ENCODE measurements at places on chromosomes 1 and 21. TPM values are rescaled to one million over a fixed set of nuclear protein-coding genes. Genes with fewer than 3 reads are reported as not detected.

- H3K36me3 ChIP-seq, result peaks cover 6% of the 10 kb centered on the region
- no peaks in the 10 kb centered on the region for H3K4me1 ChIP-seq
- DNase-seq, result no peak
Observed at GRCh38 chr1:86862920-86863319, 51.0 kb downstream of the SELENOF start.

DNA sequence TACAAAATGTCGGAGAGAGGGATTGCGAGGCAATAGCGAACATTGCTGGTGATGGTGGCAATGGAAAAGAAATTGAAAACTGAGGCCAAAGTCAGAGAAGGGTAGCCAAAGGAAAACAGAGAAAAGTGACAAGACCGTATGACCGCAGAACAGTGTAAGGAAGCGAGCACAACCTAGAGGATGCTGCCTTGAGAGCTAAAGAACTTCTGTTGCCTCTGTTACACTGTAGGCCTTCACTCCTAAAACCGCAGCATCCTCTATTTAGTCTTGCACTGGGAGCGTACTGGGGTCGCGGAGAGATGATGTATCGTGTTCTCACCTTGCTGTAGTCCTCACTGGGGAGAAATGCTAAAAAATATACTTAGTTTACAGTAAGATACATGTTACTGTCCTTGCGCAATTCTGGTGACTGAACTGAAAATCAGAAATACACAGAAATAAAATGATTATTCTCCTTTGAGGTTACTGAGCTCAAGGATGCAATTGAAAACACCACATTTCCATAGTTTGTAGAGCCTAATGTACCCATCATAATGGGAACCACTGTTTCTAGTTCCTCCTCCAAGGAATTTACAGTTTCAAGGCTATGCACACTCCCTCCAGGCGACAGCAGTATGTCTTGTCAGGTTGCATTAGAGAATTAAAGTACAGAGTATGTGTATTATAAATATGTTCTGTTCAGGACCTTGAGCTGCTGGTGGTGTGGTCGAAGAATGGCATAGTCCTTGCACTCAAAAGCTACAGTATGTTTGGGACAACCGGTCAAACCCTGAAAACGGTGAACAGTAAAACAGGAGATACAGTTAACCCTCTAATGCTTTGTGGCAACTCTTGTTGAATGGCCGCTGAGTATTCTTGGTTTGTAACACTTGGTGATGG lies 1.3 kb downstream of the NEK7 start:
- no peaks in the 10 kb centered on the region for H3K27me3 ChIP-seq
- no peaks in the 10 kb centered on the region for H3K36me3 ChIP-seq

DNA sequence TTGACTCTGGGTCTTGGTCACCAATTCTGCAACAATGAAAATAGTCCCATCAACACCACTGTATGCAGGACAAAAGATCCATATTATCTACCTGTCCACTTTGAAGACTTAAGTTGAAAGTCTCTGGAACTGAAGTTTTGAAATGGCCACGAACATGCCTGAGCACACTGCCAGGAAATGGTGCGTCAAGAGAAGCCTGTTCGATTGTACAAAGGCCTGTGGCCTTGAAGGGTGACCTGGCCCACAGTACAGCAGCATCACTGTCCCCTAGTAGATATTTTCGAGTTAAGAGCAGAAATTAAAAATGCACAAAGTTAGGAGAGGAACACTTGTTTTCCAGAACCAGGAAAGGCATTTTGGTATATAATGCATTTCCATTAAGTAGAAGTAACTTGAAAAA lies 78.5 kb downstream of the BACH1 start:
- no peaks in the 10 kb centered on the region for H3K27me3 ChIP-seq
- no peak overlapping the region for H3K27ac ChIP-seq
- peaks cover 8% of the 10 kb centered on the region for H3K36me3 ChIP-seq
- H3K4me3 ChIP-seq, result no peak overlapping the region
- no peak for DNase-seq

- H3K36me3 ChIP-seq, result no peaks in the 10 kb centered on the region
- H3K27ac ChIP-seq, result no peak overlapping the region
- H3K27me3 ChIP-seq, result no peaks in the 10 kb centered on the region
Observed at GRCh38 chr21:37430184-37430821, 63.7 kb downstream of the DYRK1A start.

DNA sequence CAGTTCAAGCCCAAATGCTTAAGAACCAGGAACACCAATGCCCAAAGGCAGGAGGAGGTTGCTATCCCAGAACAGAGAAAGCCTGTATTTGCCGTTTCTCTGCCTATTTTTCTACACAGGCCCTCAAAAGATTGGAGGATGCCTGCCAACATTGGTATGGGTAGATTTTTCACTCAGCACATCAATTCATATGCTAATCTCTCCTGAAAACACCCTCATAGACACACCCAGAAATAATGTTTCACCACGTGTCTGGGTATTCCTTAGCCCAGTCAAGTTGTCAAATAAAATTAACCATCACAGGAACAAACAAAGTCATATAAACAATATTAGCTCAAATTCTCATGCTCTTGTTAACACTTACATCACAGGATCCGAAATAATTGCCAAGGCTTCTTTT lies 121.9 kb downstream of the RGS21 start:
- no peaks in the 10 kb centered on the region for H3K36me3 ChIP-seq
- H3K4me1 ChIP-seq, result peaks cover 11% of the 10 kb centered on the region
- H3K27ac ChIP-seq, result peak overlapping the region; percentile 66
- H3K27me3 ChIP-seq, result no peaks in the 10 kb centered on the region

DNA sequence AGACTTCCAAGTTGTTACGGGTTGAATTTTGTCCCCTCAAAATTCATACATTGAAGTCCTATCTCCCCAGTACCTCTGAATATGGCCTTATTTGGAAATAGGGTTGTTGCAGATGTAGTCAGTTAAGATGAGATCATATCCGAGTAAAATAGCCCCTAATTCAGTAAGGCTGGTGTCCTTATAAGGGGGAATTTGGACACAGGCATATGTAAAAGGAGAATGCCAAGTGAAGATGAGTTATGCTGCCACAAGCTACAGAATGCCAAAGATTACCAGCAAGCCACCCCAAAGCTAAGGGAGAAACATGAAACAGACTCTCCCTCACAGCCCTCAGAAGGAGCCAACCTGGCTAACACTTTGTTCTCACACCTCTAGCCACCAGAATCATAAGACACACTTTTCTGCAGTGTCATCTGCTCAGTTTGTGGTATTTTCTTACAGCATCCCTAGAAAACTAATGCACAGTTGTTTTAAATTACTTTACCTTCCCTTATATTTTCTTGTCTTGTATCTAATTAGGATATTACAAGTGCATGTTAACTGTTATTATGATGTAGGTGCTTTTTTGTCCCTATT lies 43.3 kb upstream of the PRDX6 start:
- H3K27ac ChIP-seq, result no peak overlapping the region
- DNase-seq, result no peak
- H3K4me1 ChIP-seq, result peaks cover 17% of the 10 kb centered on the region
- no peaks in the 10 kb centered on the region for H3K27me3 ChIP-seq

DNA sequence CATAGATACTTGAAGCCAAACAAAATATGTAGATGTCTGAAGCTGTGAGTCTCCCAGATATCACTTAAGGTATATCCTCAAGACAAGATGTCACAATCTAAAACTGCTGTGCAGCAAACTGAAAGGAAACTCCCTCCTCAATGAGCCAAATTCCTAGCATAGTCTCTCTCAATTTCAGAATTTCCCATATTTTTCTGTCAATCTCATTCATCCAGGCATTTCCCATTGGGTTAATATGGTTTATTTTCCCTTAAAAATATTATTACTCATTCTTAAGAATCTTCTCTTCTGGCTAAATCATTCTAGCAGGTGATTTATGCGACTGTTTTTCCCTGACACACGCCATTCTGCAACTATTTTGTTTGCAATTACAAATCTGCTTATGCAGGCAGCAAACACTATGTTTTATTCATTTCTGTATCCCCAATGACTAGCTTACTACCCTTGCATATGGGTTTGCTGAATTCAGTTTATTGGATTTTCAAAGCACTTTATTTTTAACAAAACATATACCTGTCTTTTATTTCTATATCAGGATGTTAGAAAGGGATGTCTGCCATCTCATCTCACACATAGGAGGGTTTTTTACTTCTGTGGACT lies 69.9 kb downstream of the TNFSF4 start:
- H3K27ac ChIP-seq, result no peak overlapping the region
- peak; percentile 33 for DNase-seq
- no peaks in the 10 kb centered on the region for H3K27me3 ChIP-seq
- no peaks in the 10 kb centered on the region for H3K36me3 ChIP-seq

- no peaks in the 10 kb centered on the region for H3K27me3 ChIP-seq
- H3K4me1 ChIP-seq, result peaks cover 71% of the 10 kb centered on the region
- peak overlapping the region; percentile 72 for H3K27ac ChIP-seq
- no peak for DNase-seq
Observed at GRCh38 chr1:9200441-9200840, 34.1 kb upstream of the H6PD start.

- no peak overlapping the region for H3K27ac ChIP-seq
- DNase-seq, result no peak
- H3K4me3 ChIP-seq, result no peak overlapping the region
Observed at GRCh38 chr1:234408757-234409156, 35.5 kb downstream of the COA6 start.

DNA sequence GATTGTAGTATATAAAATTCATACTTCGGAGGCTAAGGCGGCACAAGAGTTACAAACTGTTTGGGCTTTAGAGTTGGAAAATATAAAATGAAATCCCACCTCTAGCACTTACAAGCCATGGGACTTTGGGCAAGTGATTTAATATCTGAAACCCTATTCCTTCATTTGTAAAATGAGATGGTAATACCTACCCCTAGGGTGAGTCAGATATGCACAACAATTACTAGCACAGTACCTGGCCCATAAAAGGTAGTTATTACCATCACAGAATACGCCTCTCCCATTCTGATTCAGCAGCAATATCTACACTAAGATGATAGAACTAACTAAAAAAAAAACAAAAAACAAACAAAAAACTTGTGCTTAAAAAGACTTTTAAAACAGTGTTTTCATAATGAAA lies 3.5 kb downstream of the KLHL12 start:
- no peaks in the 10 kb centered on the region for H3K4me1 ChIP-seq
- DNase-seq, result no peak
- H3K27me3 ChIP-seq, result no peaks in the 10 kb centered on the region
- H3K36me3 ChIP-seq, result peaks cover 9% of the 10 kb centered on the region
- no peak overlapping the region for H3K27ac ChIP-seq
- H3K4me3 ChIP-seq, result no peak overlapping the region

DNA sequence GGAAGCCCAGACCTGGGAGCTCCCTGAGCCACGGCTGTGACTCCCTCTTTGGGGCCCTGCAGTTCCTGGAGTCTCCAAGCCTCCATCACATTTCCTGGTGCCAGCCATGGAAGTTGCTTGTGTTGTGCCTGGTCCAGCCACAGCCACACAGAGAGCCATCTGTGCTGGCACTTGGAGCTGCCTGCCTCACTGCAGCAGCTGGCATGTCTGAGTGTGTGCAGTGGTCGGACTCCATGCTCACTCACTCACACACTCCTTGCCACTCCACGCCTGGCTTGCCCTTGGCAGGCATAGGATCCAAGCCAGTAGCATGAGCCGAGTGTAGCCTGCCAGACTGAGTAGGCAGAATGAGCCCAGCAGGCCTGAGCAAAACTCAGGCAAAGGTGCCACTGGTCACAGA lies 516.3 kb upstream of the BEND5 start:
- H3K27ac ChIP-seq, result no peak overlapping the region
- H3K36me3 ChIP-seq, result no peaks in the 10 kb centered on the region
- no peaks in the 10 kb centered on the region for H3K27me3 ChIP-seq
- H3K4me3 ChIP-seq, result no peak overlapping the region

- no peak overlapping the region for H3K4me3 ChIP-seq
- peaks cover 70% of the 10 kb centered on the region for H3K27me3 ChIP-seq
- no peaks in the 10 kb centered on the region for H3K36me3 ChIP-seq
- H3K27ac ChIP-seq, result no peak overlapping the region
- no peak for DNase-seq
Observed at GRCh38 chr21:38664315-38664714, 141.4 kb upstream of the ETS2 start.

Gene SUSD4
- total RNA-seq, result 18.8 TPM

Gene FAM167B
- 0.64 TPM for total RNA-seq

Gene CDK18
- 15.7 TPM for total RNA-seq

Gene SYT2
- 0.27 TPM for total RNA-seq

Gene LCA5L
- 2.0 TPM for total RNA-seq

Gene AJAP1
- 0.34 TPM for total RNA-seq

All from astrocyte (in vitro differentiated cells and primary cell).